DMS79 (cell line): ENCODE measurements at places on chromosomes 6 and 20.

DNA sequence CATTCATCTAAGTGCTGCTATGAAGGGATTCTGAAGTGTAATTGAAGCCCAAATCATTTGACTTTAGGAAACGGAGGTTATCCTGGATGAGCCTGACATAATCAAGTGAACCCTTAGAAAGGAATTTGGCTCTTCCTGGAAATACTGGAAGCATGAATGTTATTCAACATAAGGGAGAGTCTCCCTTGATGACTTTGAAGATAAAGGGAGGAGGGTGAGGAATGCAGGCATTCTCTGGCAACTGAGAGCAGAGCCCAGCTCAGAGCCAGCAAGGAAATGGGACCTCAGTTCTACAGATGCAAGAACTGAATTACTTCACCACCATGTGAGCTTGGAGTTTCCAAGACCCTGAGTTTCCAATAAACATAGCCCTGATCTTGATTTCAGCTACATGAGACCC lies 168.2 kb downstream of the DLL1 start:
- DNase-seq, result no peak

- DNase-seq, result no peak
These were observed 71.8 kb downstream of the FOXF2 start for GRCh38 chr6:1461207-1461606.

DNA sequence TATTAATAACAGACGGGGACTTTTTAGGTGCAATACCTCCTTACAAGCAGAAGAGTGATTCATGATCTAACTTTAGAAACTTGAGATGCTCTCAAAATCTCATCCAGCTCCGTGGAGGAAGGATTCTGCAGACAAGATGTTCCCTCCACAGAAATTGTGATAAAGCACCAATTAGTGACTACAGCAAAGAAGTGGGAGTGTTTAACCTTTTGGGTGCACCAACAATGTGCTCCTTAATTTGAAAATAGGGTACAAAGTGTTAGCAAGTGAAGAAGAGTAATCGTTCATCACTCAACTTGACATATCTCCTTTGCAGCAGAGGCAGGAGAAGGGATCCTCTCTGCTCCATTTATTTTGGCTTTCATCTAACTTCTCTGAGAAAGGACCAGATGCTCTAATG lies 22.8 kb upstream of the SCP2D1 start:
- no peak for DNase-seq

DNA sequence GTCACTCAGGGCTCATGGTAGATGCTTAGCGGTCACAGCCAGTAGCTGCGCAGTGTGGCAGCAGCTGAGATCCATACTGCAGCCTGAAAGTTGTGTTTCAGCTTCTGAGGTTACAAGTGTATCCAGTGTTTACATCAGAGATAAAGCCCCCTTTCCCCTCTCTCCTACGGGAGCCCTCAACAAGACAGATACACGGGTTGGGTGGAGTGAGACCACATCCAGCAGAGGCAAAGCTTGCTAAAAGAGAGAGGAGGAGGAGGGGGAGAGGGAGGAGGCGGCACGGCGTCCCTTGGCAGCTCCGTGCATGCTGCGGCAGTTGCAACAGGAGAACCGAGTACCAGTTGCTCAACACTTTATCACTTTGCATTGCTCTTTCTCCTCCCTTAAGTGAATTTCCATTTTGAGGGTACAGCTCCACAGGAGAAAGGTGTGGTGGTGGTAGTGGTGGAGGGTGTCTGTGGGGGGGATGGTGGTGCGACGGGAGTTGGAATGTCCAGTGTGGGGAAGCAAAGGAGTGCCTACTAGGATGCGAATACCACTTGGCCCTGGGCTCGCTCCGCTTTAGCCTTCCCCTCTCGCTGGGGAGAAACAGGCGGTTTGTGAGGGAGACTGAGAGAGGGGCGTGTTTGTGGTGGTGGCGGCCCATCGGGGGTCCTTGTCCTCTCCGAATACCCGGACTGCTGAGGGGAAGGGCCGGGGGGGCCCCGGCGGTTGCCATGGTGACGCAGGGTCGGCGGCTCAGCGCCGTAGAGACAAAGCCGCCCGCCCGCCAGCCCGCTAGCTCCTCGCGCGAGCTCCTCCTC lies 405 bp upstream of the RNF182 start:
- peak; percentile 9 for DNase-seq

DNA sequence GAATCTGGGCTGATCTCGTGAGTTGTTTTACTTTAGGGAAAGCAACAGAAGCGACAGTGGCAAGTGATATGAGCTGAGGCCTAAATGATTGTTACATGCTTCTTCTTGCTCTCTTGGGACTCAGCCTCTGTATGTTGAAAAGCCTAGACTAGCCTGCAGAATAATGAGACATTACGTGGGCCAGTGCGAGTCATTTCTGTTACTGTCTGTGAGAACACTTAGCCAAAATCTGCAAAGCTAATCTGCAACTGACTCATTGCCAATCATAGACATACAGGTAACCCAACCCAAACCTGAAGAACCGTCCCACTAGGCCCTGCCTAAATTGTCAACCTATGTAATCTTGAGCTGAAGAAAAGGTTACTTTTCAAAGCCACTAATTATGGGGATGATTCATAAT lies 77.4 kb upstream of the F13A1 start:
- no peak for DNase-seq

DNA sequence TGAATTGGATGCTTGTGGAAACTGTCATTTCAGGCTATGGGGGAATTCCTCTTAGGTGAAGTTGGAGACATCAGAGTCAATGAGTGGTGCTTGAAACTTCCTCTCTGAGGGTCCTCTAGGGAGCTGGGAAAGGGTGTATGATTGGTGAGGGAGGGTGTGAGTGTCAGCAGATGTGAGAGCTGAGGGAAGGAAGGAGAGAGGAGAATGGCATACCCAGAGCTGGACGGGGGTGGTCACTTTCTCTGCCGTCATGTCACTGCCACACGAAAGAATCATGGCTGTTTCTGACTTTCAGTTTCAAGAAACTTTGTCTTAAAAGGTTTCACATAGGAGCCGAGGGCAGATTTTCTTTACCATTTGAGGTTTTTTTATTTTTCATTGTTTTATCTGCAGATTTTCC lies 50.3 kb downstream of the DEK start:
- DNase-seq, result no peak

DNA sequence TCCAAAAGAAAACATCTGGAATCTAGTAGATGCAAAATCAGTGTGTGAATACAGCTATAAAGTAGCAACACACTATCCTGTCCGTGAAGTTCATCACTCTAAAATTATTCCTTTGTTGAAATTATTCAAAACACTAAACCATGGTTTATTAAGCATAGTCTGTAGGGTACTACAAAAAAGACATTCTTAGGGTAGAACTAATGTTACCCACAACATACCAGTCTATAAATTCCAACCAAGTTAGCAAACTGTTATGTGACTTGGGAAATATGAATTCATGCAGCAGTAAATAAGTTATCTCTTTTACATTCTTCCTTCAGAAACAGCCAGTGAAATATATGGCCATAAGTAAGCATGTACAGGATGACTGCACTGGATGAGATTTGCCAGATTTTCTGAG lies 580.3 kb upstream of the ADGRB3 start:
- no peak for DNase-seq
